ENCODE measurements at places on chromosomes 2 and 18.
A peak's percentile ranks its signal among the peaks of the same experiment; 100 is the strongest.

DNA sequence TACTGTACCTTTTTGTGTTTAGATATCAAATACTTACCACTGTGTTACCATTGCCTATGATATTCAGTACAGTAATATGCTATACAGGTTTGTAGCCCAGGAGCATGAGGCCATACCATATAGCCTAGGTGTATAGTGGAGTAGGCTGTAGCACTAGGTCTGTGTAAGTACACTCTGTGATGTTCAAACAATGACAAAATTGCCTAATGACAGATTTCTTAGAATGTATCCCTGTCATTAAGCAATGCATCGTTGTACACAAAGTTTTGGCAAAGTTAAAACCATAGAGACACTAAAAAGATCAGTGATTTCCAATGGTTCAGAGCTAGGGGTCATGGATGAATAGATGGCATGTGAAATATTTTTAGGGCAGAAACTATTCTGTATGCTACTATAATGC, 415.5 kb downstream of the NCKAP5 start:
- no peak for DNase-seq

- no peak for DNase-seq
Measured at GRCh38 chr18:13137670-13138419, 80.7 kb upstream of the LDLRAD4 start.

DNA sequence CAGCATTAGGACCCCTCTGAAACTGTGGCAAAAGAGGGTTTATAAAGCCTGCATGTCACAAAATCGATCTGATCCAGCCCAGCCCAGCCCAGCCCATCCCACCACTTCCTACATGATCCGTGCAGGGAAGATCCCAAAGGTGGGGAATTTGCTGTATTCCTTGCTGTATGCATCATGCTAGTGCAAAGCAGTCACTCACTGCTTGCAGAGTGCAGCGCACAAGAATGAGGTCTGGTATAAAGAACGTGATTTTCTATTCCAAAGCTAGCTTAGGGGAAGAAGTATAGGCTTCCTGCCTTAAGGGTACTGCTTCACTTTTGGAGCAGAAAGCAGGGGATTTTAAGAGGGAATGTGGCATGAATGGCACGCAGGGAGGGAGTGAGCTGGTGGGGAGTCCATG, 18.9 kb upstream of the SERPINB11 start:
- no peak for DNase-seq

DNA sequence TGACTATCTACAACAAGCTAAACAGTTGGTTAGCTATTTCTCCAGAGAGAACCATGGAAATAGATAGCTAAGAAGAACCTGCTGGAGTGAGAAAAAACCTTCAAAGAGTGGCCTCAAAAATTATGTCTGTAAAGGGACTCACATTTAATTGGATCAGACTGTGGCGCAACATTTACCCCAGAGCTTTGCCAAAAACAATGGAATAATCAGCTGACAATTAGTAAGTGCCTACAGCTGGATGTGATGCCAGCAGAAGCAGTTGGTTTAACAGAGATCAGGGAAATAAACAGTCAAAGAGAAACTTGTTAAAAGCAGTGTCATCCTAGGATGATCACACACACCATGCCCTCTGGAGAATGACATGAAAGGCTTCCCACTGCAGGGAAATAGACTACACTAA, 310.7 kb downstream of the CLIP4 start:
- no peak for DNase-seq

- DNase-seq: no peak
Measured at GRCh38 chr2:65343386-65343785, 89.0 kb downstream of the SPRED2 start.

GRCh38 chr18:23033056-23033455, 99.9 kb downstream of the RBBP8 start:
- DNase-seq: no peak

DNA sequence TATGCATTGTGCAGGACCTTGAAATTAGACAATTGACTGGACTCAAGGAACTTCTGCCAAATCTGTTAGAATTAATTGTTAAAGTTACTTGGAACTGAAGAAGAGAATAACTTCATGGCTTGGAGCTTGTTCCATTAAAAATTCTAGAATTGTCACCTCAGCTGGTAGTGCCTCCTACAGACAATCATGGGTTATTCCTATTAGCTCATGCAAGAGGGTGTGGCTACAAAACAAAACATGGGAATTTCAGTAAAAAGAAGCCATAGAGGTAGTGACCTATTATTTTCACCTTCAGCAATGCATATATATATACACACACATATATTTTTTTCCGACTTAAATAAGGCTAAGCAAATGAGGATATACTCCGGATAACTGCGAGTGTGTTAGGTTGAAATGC, 181.9 kb upstream of the DTNA start:
- no peak for DNase-seq

DNA sequence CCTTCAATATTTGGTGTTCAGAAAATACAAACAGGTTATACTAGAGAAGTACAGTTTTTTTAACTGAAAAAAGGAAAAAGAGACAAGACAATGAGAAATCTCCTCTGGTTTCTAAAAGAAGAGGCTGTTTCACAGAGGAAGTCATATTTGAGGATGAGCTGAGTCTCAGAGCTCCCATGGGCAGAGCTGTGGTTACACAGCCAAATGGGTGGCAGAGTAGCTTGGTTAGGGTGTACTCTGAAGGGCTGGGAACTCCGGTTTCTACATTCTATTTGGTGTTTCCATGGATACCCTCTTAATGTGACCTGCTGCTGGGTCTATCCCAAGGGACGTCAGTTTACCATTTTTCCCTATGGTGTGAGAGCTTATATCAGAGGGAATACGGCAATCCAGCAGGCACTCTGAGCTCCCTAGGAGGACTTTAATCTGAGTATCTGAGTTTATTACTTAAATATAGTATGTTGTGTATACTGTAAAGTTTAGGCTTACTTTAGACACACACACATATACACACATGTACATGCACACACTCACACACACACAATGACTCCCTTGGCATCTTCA, 74.2 kb downstream of the CYRIA start:
- no peak for DNase-seq

DNA sequence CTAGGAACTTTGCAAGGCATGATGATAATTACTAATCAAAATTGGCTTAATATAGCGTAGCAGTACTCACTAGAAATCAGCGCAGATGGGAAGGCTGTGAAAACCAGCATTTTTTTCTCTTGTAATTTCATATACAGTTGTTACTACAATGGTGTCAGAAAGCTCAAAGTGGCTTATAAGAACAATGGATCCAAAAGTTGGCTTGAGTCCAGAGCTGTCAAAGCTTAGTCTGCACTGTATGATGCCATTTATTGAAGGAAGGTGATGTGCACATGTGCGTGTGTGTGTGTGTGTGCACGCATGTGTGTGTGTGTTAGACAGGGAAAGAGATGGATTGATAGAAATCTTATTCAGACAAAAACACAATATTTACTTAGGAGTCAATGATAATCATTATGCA, 341.3 kb downstream of the TGIF1 start:
- no peak for DNase-seq

- no peak for DNase-seq
Measured at GRCh38 chr2:40218679-40219078, 233.2 kb downstream of the SLC8A1 start.

DNA sequence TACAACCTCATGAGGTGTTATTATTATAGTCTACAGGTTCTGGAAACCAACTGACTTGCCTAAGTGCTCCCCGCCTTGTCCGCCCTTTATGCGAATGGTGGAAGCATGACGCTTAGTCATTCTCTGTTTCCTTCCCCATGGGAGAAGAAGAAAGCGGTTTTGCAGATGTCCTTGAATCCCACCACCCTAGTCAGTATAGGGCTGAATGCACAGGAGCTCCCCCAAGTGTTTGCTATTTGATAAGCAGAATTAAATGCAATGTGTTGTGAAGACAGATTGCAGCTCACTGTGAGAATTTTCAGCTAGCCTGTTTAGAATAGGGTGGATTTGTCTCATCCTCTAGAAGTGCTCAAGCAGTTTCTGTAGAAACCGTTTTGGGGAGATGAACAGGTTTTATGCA, 652.0 kb downstream of the DCC start:
- no peak for DNase-seq

- DNase-seq: no peak
Measured at GRCh38 chr2:72057308-72057707, 90.4 kb downstream of the CYP26B1 start.

DNA sequence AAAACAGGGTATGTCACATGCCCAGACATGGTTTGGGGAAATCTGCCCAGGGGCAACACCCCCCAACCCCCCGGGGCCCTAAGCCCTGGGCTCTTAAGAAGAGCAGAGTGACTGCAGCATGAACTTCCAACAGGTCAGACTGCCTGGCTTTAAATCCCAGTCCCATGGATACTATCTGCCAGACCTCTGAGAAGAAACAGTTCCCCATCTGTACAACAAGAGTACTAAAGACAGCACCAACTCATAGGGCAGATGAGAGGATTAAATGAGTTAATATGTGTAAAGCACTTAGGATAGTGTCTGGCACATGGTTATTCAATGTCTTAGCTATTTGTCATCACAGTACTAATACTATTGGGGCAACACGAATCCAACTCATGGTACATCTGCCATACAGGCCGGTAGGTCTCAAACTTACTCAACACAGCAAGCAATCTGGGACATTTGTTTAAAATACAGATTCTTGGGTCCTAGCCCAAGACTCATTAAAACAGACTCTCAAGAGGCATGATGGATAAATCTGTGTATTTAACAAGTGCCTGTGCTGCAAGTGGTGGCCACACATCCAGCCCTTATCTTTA, 23.4 kb downstream of the CDH2 start:
- no peak for DNase-seq

DNA sequence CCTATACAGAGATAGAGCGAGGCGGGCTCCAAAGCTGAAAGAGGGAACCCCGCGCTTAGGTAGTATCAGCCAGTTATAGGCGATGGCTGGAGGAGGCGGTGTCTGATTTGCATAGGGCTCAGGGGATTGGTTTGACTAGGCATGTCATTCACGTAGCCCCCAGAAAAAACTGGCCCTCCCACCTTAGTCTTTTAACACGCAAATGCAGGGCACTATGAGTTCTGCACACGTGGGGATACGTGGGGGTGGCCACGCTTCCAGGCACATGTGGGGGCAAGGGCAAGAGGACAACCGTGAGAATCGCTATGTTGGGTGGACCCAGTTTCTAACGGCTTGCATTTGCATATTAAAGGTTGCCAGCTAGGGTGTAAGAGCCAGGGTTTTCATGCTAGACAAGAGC, 56.7 kb upstream of the MSTN start:
- no peak for DNase-seq

DNA sequence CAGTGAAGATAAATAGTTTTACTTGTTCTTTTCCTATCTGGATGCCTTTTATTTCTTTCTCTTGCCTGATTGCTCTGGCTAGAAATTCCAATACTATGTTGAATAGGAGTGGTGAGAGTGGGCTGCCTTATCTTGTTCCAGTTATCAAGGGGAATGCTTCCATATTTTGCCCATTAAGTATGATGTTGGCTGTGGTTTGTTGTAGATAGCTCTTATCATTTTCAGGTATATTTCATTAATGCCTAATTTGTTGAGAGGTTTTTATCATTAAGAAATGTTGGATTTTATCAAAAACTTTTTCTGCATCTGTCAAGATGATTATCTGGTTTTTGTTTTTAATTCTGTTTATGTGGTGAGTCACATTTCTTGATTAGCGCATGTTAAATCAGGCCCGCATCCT, 655.8 kb downstream of the NUP35 start:
- DNase-seq: no peak

GRCh38 chr2:183248866-183249567, 124.8 kb downstream of the NUP35 start:
- DNase-seq: peak; percentile 24

Data from left renal pelvis (tissue), 4 donors.